ENCODE measurements at places on chromosomes 5 and 9. TPM values are rescaled to one million over a fixed set of nuclear protein-coding genes. Genes with fewer than 3 reads are reported as not detected.

GRCh38 chr5:82259172-82259800 is 18.9 kb downstream of the RPS23 start:
- peak; percentile 10 for DNase-seq

GRCh38 chr5:149841851-149842793 is 102.5 kb downstream of the PDE6A start:
- DNase-seq = no peak

PCDHGA4 gene
- 5.7 TPM for total RNA-seq

GRCh38 chr5:80479713-80480112 is 8.2 kb upstream of the FAM151B start:
- DNase-seq = no peak

FSTL4 gene
- 0.82 TPM for total RNA-seq

GRCh38 chr5:177045631-177046030 is 23.1 kb downstream of the ZNF346 start:
- no peak for DNase-seq

Measured in frontal cortex (tissue), 4 donors.